ENCODE measurements at places on chromosomes 3 and 15. TPM values are rescaled to one million over a fixed set of nuclear protein-coding genes. Genes with fewer than 3 reads are reported as not detected.

GRCh38 chr15:87871258-87871681 is 385.3 kb downstream of the NTRK3 start:
- DNase-seq: no peak

GRCh38 chr15:40787991-40788390 is 18.2 kb downstream of the C15orf62 start:
- no peak for DNase-seq

GRCh38 chr3:13238687-13239466 is 165.6 kb upstream of the IQSEC1 start:
- DNase-seq: no peak

- no peak for DNase-seq
Measured at GRCh38 chr3:4709341-4709740, 216.2 kb downstream of the ITPR1 start.

The UQCC5 gene
- total RNA-seq: 11.7 TPM

The PPARG gene
- total RNA-seq: 91.2 TPM

All from left colon (tissue), 2 donors.